ENCODE measurements at places on chromosomes 16 and 17. TPM values are rescaled to one million over a fixed set of nuclear protein-coding genes. Genes with fewer than 3 reads are reported as not detected.

The ZNF469 gene
- total RNA-seq, result 0.33 TPM

The NRN1L gene
- not detected for total RNA-seq

- no peak overlapping the region for H3K4me3 ChIP-seq
- H3K27ac ChIP-seq, result peak overlapping the region; percentile 59
- no peaks in the 10 kb centered on the region for H3K4me1 ChIP-seq
- peaks cover 31% of the 10 kb centered on the region for H3K36me3 ChIP-seq
- peak; percentile 90 for DNase-seq
These were observed 45.0 kb downstream of the B9D1 start for GRCh38 chr17:19317359-19318095.

DNA sequence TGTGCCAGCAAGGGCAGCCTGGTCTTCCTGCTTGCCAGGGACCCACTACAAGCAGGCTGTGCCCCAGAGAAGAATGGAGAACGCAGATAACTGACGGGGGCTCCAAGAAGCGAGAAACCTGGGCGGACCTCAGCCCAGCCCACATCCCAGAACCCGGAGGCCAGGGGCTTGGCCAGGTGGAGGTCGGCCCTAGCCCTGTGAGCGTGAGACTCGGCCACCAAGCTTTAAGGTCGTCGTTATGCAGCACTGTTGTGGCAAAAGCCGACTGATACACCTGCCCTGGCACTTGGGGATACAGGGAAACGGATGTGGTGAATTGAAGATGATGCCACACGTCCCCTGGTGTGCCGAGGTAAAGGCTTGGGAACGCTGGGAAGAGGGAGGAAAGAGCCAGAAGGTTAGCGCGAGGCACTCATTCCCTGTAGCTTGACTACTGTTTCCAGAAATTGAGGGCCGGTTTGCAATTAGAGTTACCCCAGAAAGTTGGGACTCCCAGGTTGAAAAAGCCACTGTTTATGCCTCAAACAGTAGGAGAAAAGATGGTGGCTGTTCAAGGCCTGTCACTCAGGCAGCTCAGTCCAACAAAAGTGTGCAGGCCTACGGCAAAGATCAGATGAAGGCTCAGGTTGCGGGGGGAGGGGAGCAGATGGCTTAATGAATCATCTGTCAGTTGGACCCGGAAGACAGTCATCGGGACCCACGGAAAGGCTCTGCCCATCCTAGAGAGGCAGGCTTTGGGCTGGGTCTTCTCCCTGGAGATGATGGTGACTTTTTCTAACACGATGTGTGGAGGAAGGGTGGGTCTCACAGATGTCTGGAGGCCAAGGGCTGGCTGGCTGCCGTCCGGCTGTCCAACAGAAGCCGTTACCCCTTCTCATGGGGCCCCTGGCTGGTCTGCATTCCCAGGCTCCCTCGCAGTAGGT is 45.6 kb upstream of the BAHCC1 start:
- H3K27me3 ChIP-seq, result no peaks in the 10 kb centered on the region
- no peak for DNase-seq

GRCh38 chr16:3530371-3530914 is 29.6 kb downstream of the CLUAP1 start:
- H3K27ac ChIP-seq, result no peak overlapping the region
- no peak overlapping the region for H3K4me3 ChIP-seq
- H3K4me1 ChIP-seq, result no peaks in the 10 kb centered on the region

The GP1BA gene
- total RNA-seq, result not detected

GRCh38 chr16:2970563-2970962 is 1.4 kb downstream of the PAQR4 start:
- no peaks in the 10 kb centered on the region for H3K4me1 ChIP-seq
- peaks cover 44% of the 10 kb centered on the region for H3K27me3 ChIP-seq
- peak overlapping the region; percentile 82 for H3K4me3 ChIP-seq
- no peak overlapping the region for H3K27ac ChIP-seq

- no peaks in the 10 kb centered on the region for H3K36me3 ChIP-seq
- peak; percentile 85 for DNase-seq
- H3K4me3 ChIP-seq, result peak overlapping the region; percentile 58
- no peaks in the 10 kb centered on the region for H3K27me3 ChIP-seq
These were observed 1.6 kb downstream of the PITPNC1 start for GRCh38 chr17:67378454-67379250.

DNA sequence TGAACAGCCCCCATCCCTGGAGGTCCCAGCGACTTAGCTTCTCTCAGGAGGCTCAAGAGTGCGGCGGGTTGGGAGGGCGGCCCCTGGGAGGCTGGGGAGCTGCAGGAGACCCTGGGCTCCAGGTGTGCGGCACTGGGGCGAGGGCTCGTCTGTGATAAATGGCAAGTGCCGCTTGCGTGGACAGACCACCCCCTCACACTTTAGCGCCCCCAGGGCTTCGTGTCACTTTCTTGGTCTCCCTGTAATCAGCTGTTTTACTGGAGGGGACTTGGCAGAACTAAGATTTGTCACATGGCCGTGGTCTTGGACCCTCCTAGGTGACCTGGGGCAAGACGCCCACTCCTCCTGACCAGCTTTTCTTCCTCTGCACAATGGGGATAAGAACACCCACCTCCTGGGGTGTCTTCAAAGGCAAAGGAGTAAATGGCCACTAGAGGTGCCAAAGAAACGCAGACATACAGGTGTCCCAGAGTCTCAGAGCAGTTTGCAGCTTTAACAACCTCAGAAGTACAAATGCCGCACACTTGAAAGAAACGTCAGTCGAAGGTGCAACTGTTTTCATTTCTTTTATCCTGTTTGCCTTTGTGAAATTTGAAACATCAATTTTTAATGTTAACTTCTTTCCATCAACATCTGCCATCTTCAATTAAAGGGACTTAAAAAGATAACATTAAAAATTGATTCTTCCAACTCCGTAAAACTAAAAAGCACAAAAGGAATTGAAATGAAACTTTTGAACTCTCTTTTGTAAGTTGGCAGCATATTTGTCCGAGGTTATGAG is 946 bp downstream of the OSGIN1 start:
- no peaks in the 10 kb centered on the region for H3K27me3 ChIP-seq
- peaks cover under 1% of the 10 kb centered on the region for H3K36me3 ChIP-seq
- H3K27ac ChIP-seq, result peak overlapping the region; percentile 92
- H3K4me3 ChIP-seq, result peak overlapping the region; percentile 54

- no peaks in the 10 kb centered on the region for H3K4me1 ChIP-seq
- peaks cover 9% of the 10 kb centered on the region for H3K36me3 ChIP-seq
- no peak overlapping the region for H3K4me3 ChIP-seq
- H3K27ac ChIP-seq, result no peak overlapping the region
These were observed 9.0 kb downstream of the DECR2 start for GRCh38 chr16:410516-411178.

DNA sequence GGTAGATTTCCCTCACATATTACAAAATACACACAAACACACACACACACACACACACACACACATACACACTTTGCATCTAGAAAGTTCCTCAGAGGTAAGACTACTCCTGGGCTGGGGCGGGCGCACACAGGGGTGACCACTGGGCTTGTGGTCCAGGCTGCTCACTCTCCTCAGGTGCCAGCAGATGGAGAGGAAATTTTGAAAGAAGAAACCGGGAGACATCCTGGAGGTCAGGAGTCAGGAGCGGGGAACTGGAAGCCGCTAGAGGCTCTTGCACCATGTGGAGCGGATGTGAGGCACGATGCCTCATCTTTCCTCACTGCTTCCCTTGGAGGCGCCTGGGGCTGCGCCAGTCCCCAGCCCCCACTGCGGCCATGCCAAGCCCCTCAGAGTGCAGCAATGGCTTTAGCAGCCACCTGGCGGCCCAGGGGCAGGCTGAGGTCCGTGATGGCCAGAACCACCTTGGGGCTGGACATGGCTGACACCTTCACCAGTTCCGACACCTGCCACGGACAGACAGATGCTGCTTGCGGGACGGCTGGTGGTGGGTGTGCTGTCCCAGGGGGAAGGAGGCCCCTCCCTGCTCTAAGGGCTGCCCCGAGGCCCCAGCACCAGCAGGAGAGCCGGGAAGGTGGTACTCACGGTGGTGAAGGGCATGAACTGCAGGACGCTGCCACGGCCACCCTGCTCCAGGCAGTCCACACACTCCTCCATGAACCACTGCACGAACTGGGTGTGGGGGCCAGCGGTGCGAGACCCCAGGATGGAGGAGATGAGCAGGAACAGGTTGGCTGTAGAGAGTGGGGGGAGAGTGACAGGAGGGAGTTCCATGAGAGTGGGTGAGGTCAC is 4.1 kb downstream of the CSF3 start:
- H3K4me1 ChIP-seq, result no peaks in the 10 kb centered on the region
- peak overlapping the region; percentile 79 for H3K27ac ChIP-seq
- H3K27me3 ChIP-seq, result no peaks in the 10 kb centered on the region

DNA sequence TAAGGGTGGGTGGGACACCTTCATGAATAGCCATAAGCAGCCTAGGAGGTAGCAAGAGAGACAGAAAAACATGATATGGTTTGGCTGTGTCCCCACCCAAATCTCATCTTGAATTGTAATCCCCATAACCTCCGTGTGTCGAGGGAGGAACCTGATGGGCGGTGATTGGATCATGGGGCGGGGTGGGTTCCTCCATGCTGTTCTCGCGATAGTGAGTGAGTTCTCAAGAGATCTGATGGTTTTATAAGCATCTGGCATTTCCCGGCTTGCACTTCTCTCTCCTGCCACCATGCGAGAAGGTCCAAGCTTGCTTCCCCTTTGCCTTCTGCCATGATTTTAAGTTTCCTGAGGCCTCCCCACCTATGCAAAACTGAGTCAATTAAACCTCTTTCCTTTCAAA is 259.1 kb upstream of the ERCC4 start:
- DNase-seq, result no peak
- H3K4me3 ChIP-seq, result no peak overlapping the region
- H3K4me1 ChIP-seq, result no peaks in the 10 kb centered on the region
- no peaks in the 10 kb centered on the region for H3K27me3 ChIP-seq
- no peak overlapping the region for H3K27ac ChIP-seq
- H3K36me3 ChIP-seq, result no peaks in the 10 kb centered on the region

GRCh38 chr17:68400404-68400735 is 56.9 kb downstream of the WIPI1 start:
- no peak overlapping the region for H3K4me3 ChIP-seq
- H3K36me3 ChIP-seq, result no peaks in the 10 kb centered on the region

The GAN gene
- total RNA-seq, result 14.3 TPM

The NOTUM gene
- not detected for total RNA-seq

The KRT33B gene
- total RNA-seq, result not detected

DNA sequence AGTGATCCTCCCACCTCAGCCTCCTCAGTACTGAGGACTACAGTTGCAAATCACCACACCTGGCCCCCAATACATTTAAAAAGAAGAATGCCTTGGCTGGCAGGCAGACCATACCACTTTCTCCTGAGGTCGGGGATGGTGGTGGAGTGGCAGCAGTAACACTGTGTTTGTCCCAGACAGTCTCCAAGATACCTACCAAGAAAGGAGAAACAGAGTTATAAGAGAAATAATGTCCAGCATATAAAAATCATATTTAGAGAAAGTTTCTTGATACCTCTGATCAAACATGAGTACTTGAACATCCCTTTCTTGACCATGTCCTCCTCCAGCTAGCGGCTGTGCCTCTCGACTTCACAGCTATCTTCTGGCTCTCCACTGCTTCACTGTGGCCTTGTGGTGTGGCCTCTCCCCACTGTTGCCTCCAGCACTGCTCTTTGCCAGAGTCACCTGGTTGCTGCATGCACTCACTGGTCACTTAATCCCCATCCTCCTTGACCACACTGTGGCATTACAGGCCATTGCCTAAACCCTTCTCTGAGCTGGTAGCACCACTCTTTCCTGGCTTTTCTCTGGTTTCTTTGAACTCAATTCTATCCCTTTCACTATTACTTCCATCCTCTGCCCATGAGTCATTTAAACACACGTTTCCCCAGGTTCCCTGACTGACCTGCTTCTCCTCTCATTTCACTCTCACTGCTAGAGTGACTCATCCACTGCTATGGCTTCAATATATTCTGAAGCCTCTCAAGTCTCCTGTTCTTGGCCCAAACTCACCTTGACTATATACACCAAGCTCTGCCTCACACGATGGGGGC is 45.2 kb downstream of the XPO6 start:
- H3K27ac ChIP-seq, result no peak overlapping the region
- H3K27me3 ChIP-seq, result no peaks in the 10 kb centered on the region
- DNase-seq, result no peak
- H3K4me1 ChIP-seq, result no peaks in the 10 kb centered on the region

- H3K4me3 ChIP-seq, result no peak overlapping the region
- H3K27ac ChIP-seq, result no peak overlapping the region
- no peaks in the 10 kb centered on the region for H3K36me3 ChIP-seq
- H3K4me1 ChIP-seq, result no peaks in the 10 kb centered on the region
- H3K27me3 ChIP-seq, result no peaks in the 10 kb centered on the region
- no peak for DNase-seq
These were observed 2046.8 kb downstream of the TP53TG3F start for GRCh38 chr16:35506018-35506897.

The CRYM gene
- 6.1 TPM for total RNA-seq

The KRTAP4-3 gene
- not detected for total RNA-seq

The LRRC46 gene
- total RNA-seq, result 0.36 TPM

The TEKT5 gene
- not detected for total RNA-seq

The ZNF668 gene
- 5.2 TPM for total RNA-seq

GRCh38 chr16:65176603-65177002 is 54.7 kb upstream of the CDH11 start:
- peak; percentile 82 for DNase-seq
- H3K27me3 ChIP-seq, result no peaks in the 10 kb centered on the region
- H3K27ac ChIP-seq, result no peak overlapping the region

The HCRT gene
- total RNA-seq, result not detected

The RHBDL3 gene
- total RNA-seq, result 0.36 TPM

DNA sequence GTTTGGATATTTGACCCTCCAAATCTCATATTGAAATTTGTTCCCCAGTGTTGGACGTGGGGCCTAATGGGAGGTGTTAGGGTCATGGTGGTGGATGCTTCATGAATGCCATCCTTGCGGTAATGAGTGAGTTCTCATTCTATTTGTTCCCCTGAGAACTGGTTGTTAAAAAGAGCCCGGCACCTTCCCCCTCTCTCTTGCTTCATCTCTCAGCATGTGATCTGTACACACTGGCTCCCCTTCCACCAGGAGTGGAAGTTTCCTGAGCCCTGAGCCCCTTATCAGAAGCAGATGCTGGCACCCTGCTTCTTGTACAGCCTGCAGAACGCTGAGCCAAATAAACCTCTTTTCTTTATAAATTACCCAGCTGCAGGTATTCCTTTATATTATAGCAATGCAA is 25.6 kb downstream of the PIK3R6 start:
- no peak overlapping the region for H3K4me3 ChIP-seq
- H3K27ac ChIP-seq, result no peak overlapping the region
- H3K4me1 ChIP-seq, result no peaks in the 10 kb centered on the region
- no peaks in the 10 kb centered on the region for H3K36me3 ChIP-seq
- peaks cover 9% of the 10 kb centered on the region for H3K27me3 ChIP-seq

DNA sequence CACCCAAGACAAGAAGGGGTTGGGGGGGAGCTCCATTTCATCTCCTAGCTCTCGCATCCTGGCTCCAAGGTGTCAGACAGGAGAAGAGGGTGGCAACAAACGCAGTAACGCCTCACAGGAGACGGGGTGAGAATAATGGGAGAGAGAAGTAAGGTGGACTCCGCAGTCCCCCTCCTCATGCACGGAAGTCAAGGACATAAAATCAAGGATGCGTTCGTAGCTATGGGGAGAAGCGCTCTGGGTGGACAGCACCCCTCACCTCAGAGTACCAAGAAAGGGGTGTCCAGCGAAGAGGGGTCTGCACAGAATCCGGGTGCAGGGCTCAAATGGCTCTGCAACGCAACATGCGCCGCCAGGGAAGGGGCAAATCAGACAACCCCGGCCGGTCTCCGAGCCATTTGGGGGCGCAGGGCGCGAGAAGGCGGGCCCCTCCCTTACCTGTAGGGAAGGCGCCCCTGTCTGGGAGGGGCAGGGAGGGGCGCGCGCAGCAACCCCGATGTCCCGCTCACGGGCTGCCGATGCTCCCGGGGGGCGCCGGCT is 555 bp downstream of the HDAC5 start:
- H3K36me3 ChIP-seq, result no peaks in the 10 kb centered on the region
- peak overlapping the region; percentile 95 for H3K4me3 ChIP-seq
- peak overlapping the region; percentile 93 for H3K27ac ChIP-seq

The SPIRE2 gene
- 0.82 TPM for total RNA-seq
